Mammary microvascular endothelial cell (primary cell): ENCODE measurements at places on chromosomes 13 and 19. TPM values are rescaled to one million over a fixed set of nuclear protein-coding genes. Genes with fewer than 3 reads are reported as not detected.

Gene ELL
- total RNA-seq: 13.9 and 17.0 TPM in 2 replicates

Gene WASF3
- total RNA-seq: 2.5 and 3.0 TPM in 2 replicates

Gene ZNF223
- total RNA-seq: 2.3 and 2.5 TPM in 2 replicates

Gene CHAMP1
- total RNA-seq: 14.5 and 16.7 TPM in 2 replicates

Gene KANK3
- total RNA-seq: 33.0 and 40.5 TPM in 2 replicates

Gene C1QTNF9
- not detected in 2 replicates for total RNA-seq

Gene CACNG7
- not detected in 2 replicates for total RNA-seq

Gene LRP3
- total RNA-seq: 16.4 and 19.7 TPM in 2 replicates

Gene SLC17A7
- under 0.01 and 0.05 TPM in 2 replicates for total RNA-seq

Gene LGALS4
- total RNA-seq: not detected in 2 replicates

Gene RASL11A
- 5.8 and 6.4 TPM in 2 replicates for total RNA-seq

Gene MEDAG
- total RNA-seq: 3.7 and 4.6 TPM in 2 replicates

Gene CEACAM20
- total RNA-seq: not detected in 2 replicates

Gene RFPL4AL1
- total RNA-seq: not detected in 2 replicates

Gene FAM124A
- total RNA-seq: 15.5 and 18.4 TPM in 2 replicates

Gene CD70
- 0.33 and 2.8 TPM in 2 replicates for total RNA-seq

Gene AMH
- 0.33 TPM in 1 of 2 replicates, not detected in the other for total RNA-seq

Gene GRK1
- total RNA-seq: not detected in 2 replicates

Gene RDH8
- total RNA-seq: not detected in 2 replicates

Gene ZNF677
- 11.7 and 15.5 TPM in 2 replicates for total RNA-seq

Gene MAP3K10
- 4.3 and 7.0 TPM in 2 replicates for total RNA-seq

Gene TNFRSF19
- under 0.01 and 0.20 TPM in 2 replicates for total RNA-seq

Gene CEBPA
- total RNA-seq: not detected in 2 replicates

Gene PVR
- total RNA-seq: 270 and 307 TPM in 2 replicates

Gene ENOX1
- total RNA-seq: not detected in 2 replicates

Gene KLK15
- total RNA-seq: not detected in 2 replicates

Gene NUDT15
- 29.1 and 33.3 TPM in 2 replicates for total RNA-seq

Gene OLFM2
- not detected in 2 replicates for total RNA-seq

Gene DPF1
- total RNA-seq: 0.93 and 3.1 TPM in 2 replicates

Gene OR7G1
- not detected in 2 replicates for total RNA-seq

Gene MYDGF
- total RNA-seq: 188 and 208 TPM in 2 replicates

Gene APOC4
- total RNA-seq: not detected in 2 replicates

Gene CLEC4G
- total RNA-seq: not detected in 2 replicates

Gene TMEM238
- total RNA-seq: not detected in 2 replicates

Gene PEAK3
- not detected in 2 replicates for total RNA-seq

Gene EPS8L1
- total RNA-seq: 12.6 and 14.7 TPM in 2 replicates

Gene KASH5
- not detected in 2 replicates for total RNA-seq

Gene PEX11G
- total RNA-seq: 1.1 and 2.1 TPM in 2 replicates

Gene CATSPERD
- total RNA-seq: not detected in 2 replicates

Gene ZNF146
- total RNA-seq: 67.8 and 79.5 TPM in 2 replicates

Gene OVOL3
- not detected in 2 replicates for total RNA-seq

Gene SIGLEC5
- 0.27 and 0.69 TPM in 2 replicates for total RNA-seq

Gene VAV1
- total RNA-seq: not detected in 2 replicates

Gene ZNF419
- total RNA-seq: 4.2 and 9.5 TPM in 2 replicates

Gene ARHGAP33
- total RNA-seq: 2.1 and 2.6 TPM in 2 replicates

Gene A1BG
- 3.8 and 6.2 TPM in 2 replicates for total RNA-seq

Gene OXGR1
- total RNA-seq: not detected in 2 replicates

Gene SIGLECL1
- total RNA-seq: not detected in 2 replicates
